Activated gamma-delta T cell treated with anti-CD3 and anti-CD28 coated beads, Interleukin-2, amount 50 U/mL, for 16 hours (primary cell): ENCODE measurements at places on chromosomes 1 and 21.

- DNase-seq = no peak
Measured at GRCh38 chr1:89690595-89690994, 57.7 kb downstream of the LRRC8C start.

DNA sequence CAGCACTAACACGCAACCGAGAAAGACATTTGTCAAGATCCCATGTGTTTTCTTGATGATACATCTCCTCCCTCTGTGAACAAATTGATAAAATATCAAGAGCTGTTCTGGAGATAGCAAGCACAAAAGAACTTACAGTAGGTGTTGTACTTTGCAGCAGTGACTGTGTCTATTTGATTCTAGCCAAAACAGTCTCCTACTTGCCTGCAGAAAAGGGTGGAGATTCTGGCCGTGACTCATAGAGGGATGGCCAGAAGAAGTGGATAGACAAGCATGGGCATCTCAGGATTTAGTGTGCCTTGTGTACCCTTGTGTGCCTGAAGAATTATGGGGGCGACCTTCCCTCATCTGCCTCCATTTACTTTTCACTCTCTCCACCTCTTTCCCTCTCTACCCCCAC lies 458.4 kb upstream of the LRRC7 start:
- DNase-seq = no peak

GRCh38 chr1:160578525-160579191 lies 638 bp downstream of the CD84 start:
- DNase-seq = no peak

- DNase-seq = no peak
Measured at GRCh38 chr1:99855914-99856450, 5.8 kb downstream of the AGL start.

- DNase-seq = no peak
Measured at GRCh38 chr1:216710055-216710454, 13.2 kb downstream of the ESRRG start.

DNA sequence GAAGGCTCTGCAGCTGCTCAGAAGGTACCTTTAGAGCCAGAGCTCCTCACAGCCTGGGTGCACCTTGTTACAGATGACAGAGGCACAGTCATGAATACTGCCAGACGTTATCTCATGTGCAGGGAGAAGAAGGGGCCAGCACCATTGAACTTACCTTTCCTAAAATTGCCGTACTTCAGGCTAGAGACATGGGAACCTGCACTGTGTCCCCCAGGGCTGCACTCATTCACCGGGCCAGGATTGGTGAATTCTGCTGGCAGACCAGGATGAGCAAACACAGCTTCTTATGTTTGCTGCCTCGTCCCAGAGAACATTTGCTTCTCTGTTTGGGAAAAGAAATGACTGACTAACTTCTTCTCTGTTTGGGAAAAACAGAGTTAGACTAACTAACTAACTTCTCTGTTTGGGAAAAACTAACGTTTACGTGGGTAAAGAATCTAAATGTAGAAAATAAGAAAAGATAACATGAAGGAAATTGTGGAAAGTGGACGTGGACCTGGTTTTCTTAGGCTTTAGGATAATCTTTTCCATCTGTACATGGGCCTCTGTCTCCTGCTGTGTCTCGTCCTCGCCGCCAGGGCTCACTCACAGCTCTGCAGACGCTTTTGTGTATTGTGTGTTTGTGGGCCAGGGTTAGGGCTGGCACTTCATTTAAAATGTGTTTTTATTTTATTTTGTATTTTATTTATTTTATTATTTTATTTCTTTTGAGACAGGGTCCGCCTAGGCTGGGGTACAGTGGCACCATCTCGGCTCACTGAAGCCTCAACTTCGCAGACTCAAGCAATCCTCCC lies 9.9 kb downstream of the OBSCN start:
- DNase-seq = no peak

GRCh38 chr1:64337475-64337874 lies 132.5 kb upstream of the CACHD1 start:
- DNase-seq = no peak

DNA sequence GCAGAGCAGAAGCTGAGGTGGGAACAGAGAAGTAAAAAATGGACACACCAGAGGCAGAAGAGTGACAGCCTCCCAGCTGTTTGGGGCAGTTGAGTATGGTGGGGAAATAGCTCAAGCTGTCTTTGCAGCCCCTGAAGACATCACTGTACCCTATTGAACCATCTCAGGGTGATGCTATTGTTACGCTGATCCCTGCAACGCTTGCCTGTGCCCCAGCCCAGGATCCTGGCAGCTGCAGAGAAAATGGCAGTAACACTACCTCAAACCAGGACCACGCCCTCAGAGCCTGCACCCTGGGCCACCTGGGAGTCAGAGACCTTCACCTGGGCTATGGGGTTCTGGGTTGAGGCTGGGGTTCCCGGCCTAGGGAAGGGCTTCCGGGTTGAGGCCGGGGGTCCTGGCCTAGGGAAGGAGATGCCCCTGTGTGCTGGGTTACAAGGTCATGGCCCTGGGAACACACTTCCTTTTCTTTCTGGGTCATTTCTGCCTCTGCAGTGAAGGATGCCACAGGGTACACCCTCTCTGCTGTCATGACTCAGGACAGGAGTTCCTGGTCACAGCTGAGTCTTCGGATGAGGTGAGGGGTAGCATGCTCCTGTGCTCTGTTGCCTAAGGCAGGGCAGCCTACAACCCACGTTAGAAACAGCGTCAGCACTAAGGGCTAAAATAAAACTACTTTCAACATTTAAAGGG lies 11.6 kb downstream of the BSND start:
- no peak for DNase-seq

- no peak for DNase-seq
Measured at GRCh38 chr1:41073971-41074370, 52.4 kb upstream of the SLFNL1 start.

- no peak for DNase-seq
Measured at GRCh38 chr1:46134660-46135331, 2.4 kb upstream of the PIK3R3 start.

GRCh38 chr1:201140235-201140940 lies 13.4 kb upstream of the ASCL5 start:
- DNase-seq = no peak

- DNase-seq = no peak
Measured at GRCh38 chr1:63885899-63886298, 112.1 kb downstream of the ROR1 start.

- no peak for DNase-seq
Measured at GRCh38 chr1:25651036-25651640, 34.5 kb downstream of the MAN1C1 start.

DNA sequence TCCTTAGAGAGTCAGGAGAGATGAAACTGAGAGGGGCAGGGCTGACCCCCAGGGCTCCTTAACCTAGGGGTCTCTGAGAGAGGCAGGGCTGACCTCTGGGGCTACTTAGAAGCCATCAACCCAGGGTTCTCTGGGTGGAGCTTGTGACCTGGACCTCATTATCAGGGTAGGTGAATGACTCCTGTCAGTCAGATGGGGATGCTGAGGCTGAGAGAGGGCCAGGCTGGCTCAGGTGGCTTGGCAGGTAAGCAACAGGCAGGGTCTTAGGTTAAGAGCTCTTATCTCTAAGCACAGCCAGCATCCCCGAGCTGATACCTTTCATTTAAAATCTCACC lies 160.9 kb downstream of the PTPRU start:
- DNase-seq = no peak

GRCh38 chr1:115710859-115711624 lies 57.5 kb downstream of the CASQ2 start:
- no peak for DNase-seq

- no peak for DNase-seq
Measured at GRCh38 chr21:34874684-34875513, 174.2 kb downstream of the RUNX1 start.

GRCh38 chr21:45290948-45291612 lies 3.4 kb upstream of the POFUT2 start:
- no peak for DNase-seq

DNA sequence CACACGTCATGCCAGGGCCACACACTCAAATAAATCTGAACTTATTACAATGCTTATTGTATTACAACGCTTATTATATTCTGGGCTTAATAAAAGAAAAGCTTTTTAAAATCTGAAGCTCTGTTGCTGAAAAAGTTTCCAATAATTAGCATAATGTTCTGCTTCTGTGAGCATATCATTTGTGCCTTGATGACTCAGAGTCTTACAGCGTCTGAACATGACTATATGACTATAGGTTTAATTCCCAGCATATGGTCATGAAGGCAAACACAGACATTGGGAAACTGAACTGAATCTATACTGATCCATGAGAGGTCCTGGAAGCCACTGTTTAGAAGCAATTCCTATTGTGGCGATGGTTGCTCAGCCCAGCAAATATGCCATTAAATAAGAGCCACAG lies 66.3 kb downstream of the SIM2 start:
- DNase-seq = no peak

DNA sequence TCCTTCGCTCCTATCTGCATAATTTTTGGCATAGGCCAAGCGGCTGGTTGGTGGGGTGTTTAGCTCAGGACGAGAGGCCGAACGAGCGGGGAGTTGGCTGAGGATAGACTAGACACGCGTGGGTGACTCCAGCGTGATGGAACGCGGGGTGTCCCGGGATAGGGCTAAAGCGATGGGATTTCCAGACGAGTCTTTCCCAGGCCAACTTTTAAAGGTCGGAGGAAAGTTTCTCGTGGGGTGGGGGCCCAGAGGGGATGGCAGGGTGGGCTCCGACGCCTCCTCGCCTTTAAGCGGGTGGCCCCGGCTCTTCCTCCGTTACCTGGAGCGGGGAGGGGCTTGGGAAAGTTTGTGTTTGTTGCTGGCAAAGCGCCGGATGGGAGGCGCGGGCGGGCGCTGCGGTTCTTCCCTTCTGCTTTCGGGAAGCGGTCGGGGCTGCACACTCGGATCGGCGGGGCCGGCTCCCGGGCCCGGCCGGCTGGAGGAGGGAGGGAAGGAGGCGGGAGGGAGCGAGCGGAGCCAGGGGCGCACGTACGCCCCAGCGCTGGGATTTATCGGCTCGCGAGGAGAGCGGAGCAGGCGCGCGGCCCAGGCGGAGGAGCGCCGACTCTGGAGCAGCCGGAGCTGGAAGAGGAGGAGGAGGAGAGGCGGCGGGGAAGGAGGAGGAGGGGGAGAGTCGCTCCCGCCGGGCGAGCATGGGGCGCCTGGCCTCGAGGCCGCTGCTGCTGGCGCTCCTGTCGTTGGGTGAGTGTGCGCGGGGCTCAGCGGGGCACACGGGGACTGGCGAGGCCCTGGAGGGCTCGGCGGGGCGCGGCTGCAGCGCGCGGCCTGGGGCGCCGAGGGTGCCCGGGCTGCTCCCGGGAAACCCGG lies at the start of gene PTGFRN:
Gene PTGFRN, plus strand, starts transcription at position 405 of the 867 bp plus-strand sequence. Its CDS starts 288 bp downstream, at position 693.
- DNase-seq = no peak

- no peak for DNase-seq
Measured at GRCh38 chr1:185318431-185319138, 1.5 kb upstream of the IVNS1ABP start.

DNA sequence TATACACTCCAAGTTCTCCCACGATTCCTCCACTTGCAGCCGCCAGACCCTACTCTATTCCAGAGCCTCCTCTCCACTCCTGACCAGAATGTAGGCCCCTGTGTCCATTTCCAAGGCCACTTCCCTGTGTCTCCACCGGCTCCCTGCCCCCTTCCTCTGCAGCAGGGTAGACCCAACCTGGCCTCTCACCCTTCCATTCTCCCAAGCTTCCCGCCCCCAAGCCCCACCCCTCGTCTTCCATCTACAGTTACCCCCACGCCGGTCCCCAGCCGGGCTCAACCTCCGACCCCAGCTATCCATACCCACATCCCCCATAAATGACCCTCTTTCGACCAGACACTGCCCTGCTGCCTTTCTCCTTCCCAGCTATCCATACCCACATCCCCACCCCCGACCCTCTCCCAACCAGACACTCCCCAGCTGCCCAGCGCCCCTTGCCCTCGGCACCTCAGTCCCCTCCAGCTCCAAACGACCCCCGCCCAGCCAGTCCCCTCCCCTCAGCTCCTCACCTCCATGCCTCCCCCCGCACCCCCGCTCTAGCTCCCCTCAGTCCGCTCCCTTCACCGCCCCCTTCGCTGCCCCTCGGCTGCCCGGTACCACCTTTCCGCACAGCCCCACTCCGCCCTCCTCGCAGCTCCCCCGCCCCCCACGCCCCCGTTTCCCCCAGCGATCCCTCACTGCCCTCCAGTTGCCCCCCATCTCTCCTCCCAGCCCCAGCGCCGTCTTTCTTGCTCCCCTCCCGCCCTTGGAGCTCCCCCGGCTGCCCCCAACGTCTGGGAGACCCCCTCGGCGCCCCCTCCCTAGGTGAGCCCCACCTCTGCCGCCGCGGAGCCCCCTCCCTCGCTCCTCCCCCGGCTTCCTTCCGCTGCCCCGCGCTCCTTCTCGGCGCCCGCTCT lies 670 bp downstream of the RAB3B start:
- no peak for DNase-seq

DNA sequence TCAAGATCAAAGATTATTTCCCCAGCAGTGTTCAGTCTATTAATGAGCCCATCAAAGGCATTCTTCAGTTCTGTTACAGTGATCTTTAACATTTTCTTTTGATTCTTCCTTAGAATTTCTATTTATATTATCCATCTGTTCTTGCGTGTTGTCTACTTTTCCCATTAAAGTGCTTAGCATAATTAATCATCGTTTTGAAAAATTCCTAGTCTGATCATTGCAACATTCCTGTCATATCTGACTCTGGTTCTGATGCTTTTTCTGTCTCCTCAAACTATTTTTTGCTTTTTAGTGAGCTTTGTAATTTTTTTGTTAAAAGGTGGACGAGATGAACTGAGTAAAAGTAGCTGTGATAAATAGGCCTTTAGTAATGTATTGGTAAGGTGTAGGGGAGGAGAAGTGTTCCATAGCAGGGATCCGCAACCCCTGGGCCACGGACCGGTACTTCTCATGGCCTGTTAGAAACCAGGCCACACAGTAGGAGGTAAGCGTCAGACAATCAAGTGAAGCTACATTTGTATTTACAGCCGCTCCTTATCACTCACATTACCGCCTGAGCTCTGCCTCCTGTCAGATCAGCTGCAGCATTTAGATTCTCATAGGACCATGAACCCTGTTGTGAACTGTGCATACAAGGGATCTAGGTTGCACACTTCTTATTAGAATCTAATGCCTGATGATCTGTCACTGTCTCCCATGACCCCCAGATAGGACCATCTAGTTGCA lies 163.3 kb downstream of the PIK3R3 start:
- DNase-seq = no peak

- no peak for DNase-seq
Measured at GRCh38 chr1:159869173-159869572, 6.7 kb upstream of the VSIG8 start.

DNA sequence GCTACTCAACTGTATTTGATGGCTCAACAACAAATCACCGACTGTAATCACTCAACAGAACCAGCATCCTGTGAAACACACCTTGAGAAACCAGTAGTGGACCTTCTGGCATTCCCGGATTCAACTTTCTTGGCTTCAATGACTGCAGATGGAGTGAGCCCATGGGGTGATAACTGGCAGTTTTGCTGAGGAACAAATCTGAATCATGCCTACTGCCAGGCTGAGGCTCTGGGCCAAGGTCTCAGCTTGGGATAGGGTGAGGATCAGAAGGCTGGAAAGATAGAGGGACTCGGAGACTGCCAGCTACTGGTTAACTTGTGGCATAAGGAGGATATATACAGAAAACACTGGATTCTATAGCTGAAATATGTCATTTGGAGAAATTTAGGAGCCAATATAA lies 63.5 kb upstream of the DIRAS3 start:
- DNase-seq = no peak

- no peak for DNase-seq
Measured at GRCh38 chr1:115123116-115123515, 33.8 kb upstream of the TSPAN2 start.

- no peak for DNase-seq
Measured at GRCh38 chr21:42236014-42236413, 17.1 kb downstream of the ABCG1 start.

GRCh38 chr1:71861022-71861421 lies 421.3 kb downstream of the NEGR1 start:
- DNase-seq = no peak
